Spinal cord (tissue), 10 donors: ENCODE measurements at places on chromosomes 6 and 20. TPM values are rescaled to one million over a fixed set of nuclear protein-coding genes. Genes with fewer than 3 reads are reported as not detected.

DNA sequence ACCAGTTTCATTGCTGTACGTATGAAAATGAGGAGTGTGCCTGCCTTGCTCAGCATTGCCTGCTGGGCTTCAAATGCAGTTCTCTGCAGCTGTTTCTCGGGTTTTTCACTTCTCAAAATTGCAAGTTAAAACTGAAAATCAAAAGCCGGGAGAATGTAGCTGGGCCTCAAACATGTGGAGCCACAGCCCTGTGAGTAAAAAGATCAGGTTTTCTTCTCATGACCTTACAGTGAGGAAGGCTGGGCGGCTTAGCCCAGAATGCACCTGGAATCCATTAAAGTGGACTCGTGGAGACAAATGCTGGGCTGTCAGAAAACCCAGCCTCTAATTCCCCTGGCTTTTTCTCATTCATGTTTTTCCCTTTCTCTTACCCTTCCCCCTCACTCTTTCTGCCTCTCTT, 34.4 kb downstream of the DSE start:
- DNase-seq = peak; percentile 42

DNA sequence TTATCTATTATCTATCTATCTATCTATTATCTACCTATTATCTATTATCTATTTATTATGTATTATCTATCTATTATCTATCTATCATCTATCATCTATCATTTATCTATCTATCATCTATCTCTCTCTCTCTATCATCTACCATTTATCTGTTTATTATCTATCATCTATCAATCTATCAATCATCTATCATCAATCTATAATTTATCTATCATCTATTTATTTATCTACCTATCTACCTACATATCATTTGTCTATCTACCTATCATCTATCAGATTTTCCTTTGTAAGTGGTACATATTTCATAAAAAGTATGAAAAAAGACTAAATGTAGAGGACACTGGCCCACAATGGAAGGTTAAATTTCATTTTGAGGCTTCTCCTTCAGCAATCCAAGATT, 212.1 kb upstream of the EXOC2 start:
- no peak for DNase-seq

EYA2 gene
- 28.2 TPM for total RNA-seq

DNA sequence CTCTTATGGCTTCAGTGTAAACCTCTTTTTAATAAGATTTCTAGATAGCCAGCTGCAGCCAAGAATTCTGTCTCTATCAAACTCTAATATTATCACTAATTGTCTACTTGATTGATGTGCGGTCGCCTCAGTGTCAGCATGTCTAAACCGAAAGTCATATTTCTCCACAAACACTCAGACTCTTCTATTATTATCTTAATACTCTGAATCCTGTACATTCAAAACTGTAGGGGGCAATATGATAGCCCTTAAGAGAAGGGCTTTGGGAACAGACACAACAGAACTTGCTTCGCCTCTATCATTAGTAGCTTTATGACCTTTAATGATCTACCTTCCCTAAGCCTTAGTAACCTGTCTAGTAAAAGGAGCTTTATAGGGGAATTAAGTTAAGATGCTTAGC, 379.7 kb upstream of the PTCHD4 start:
- no peak for DNase-seq

CD109 gene
- 14.7 TPM for total RNA-seq

DNA sequence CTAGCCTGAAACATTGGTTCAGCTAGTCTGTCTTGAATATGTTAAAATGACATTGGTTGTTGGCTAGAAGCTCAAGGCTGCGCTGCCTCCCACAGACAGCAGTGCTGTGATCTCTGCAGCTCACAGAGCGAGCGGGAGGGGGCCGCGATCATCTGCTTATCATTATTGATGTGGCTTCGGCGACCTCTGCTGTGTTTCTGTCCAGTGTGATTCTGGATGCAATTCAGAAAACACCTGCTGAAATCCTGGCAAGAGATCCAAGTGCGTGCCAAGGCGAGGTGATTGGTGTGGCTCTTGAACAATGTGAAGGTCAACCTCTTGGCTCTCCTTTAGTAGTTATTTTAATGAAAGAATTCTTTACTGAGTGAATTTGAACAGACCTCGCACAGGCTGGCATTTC, 142.3 kb upstream of the SASH1 start:
- no peak for DNase-seq

GRCh38 chr20:9392892-9393857, 121.2 kb upstream of the LAMP5 start:
- DNase-seq = peak; percentile 50

MYLK2 gene
- total RNA-seq = 0.79 TPM

DNA sequence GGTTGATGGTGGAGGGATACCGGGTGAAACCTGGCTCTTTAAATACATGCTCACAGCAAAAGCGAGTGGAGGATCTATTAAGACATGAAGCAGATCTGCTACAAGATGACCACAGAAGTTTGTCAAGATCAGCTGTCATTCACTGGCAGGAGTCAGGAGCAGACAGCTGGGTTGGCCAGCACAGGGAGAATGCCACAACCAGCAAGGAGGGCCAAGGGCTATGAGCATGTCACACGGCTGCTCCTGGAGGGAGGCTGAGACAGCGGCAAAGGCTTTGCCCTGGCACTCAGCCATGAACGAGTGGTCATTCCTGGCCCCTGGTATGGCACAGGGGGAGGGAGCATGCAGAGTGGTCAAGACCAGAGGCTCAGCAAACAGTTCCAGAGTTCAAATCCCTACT, 77.6 kb downstream of the POPDC3 start:
- no peak for DNase-seq

GRCh38 chr6:37260444-37260843, 2.5 kb upstream of the TMEM217 start:
- DNase-seq = no peak

DNA sequence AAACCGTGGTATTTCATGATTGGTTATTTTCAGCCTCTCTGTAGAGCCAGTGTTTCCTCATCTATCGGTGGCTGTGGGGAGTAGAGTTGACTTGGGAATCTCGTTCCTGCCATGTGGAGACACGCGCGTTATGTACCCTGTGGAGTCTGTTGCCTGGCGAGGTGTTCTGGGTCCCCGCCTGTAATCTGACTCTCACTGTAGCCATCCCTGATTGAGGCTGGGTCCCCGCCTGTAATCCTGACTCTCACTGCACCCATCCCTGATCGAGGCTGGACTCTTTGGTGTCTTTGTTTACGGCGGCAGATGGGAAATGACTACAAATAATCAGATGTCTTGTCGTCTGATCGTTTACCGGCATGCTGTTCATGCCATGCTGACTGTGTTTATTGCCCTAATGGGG, 153.9 kb downstream of the DTNBP1 start:
- DNase-seq = no peak

F13A1 gene
- 47.7 TPM for total RNA-seq

DNA sequence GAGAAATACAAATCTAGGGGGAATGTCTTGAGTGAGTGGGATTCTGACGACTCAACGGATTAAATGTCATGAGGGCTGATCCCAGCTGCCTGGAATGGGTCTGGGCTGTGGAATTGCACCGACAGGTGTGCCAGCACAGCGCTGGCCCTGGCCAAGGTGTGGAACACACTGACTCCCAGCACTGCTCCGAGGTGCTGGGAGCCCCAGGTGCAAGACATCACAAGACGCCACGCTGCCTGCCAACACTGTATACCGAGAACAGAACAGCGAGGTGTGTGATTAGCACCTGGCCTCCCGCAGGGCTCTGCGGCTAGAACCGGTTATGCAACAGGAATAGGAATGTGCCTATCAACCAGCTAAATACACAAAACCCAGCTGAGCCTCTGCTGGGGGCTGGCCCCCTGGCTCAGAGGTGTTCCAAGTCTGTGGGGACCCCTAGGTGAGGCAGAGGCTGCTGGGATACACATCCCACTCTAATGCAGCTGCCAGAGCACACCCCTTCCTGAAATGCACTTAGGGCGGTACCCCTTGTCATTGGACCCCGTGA, 24.8 kb upstream of the APMAP start:
- DNase-seq = no peak

LRRC1 gene
- total RNA-seq = 15.8 TPM

DNA sequence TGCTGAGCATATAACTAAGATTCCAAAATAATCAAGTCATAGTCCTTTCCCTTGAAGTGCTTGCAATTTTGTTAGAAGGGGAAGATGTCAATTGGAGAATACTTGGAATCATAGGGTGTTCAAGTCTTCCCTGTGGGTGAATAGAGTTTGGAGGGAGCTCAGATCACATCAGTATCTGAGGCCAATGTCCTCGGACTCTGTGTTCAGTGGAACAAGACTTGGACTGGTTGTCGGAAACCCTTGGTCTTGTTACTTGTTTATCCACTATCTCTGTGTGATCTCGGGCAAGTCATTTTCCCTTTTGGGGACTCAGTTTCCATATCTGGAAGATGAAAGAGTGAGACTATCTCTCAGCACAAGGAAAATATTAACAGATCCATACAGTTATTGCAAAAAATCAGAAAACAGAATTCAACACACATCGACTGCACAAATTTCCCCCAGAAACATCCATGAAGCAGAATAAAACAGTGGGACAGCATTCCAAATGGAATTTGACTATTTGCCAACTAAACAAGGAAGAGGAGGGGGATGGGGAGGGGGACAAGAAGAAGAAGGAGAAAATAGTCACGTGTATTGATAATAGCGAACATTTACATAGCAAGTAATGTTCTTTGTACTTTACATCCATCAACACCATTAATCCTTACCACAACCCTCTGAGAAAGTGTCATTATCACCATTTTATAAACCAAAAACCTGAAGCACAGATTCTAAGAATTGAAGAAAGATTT, 3.9 kb upstream of the EDEM2 start:
- DNase-seq = no peak

GRCh38 chr6:128235556-128235955, 284.8 kb downstream of the PTPRK start:
- DNase-seq = no peak

GRCh38 chr20:5402903-5403531, 86.3 kb upstream of the PROKR2 start:
- no peak for DNase-seq

PMEPA1 gene
- total RNA-seq = 15.8 TPM

DNA sequence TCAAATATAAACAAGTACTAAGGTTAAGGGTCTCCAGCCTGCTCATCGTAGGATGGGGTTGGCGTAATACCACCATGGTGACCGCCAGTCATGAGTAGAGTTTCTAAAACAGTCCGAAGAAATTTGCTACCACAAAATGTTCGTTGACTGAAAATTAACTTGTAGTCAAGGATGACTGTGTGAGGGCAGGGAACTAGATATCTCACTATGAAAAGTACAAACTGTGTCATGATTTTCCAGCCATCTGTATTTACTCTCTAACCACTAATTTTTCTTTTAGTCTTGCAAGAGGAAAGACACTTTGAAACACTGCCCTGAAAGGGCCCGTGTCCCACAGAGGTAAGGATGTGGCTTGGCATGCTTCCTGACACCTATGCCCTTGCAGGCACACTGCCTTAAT, 99.7 kb downstream of the IRF4 start:
- no peak for DNase-seq

DNA sequence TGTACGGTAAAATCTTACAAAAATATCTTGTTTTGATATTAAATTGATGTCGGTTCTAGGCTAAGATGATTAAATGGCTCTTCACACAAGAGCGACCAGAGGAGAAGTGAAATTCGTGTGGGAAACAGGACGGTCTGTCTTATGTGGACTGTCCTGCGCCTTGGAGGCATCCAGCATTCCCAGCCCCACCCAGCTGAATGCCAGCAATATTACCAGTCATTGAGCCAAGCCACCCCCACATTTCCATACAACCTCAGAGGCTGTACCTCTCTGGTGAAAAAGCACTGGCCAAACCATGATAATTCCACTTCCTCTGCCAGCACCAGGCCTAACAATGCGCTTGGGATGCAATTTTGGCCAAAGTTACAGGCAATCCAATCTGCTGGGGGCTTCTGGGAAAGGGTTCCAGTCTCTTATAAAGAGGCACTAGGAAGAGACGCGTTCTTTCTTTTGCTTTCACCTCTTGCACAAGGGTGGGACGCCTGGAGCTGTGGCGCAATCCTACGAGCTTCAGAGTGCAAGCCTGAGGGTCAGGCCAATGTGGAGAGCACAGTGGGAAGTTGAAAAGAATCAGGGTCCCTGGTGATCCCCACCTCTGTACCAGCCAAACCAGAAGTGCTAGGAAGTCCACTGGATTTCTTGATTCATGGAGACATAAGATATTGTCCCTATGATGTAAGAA, 213.1 kb downstream of the PREX1 start:
- DNase-seq = no peak

MED23 gene
- 55.1 TPM for total RNA-seq

- no peak for DNase-seq
Measured at GRCh38 chr6:143346004-143346403, 104.5 kb downstream of the ADAT2 start.

DNA sequence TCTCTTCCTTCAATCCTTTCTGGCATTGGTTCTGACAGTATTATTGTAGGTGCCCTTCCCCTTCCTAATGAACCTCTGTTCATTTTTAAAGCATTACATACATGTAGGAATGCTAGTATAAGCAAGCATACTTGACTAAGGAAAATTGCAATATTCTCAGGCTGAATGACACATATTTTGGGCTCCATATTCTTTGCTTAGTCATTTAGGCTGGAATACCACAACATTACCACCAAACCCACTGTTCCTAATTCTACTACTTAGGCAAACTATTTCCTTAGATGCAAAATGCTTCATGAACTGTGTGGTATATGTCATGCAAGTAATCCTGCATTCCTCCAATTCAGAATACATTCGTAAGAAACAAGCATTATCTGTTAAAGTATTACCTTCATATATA, 113.9 kb downstream of the PRDM1 start:
- DNase-seq = no peak

DNA sequence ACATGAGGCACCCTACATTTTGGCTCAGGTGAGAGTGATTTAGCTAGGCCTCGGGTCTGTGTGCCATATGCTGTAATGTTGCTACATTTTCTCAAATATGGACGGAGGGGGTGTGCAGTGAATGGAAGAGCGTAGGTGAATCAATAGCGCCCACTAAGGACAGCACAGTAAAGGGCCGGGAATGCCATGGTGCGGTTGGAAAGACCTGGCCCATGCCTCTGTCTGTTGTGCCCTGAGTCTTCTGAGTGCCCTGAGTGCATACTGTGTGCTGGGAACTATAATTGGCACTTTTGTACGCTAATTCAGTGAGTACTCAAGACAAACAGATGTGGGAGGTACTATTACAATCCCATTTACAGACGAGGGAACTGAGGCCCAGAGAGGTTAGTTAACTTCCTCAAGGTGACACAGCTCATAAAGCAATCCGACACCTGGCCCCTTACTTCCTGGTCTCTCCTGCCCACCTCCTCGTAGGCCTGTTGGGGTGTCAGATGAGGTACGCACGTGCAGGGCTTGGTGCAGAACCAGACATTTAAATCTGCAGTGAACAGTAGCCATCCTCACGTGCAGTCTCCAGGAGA, 17.3 kb downstream of the SLC22A1 start:
- no peak for DNase-seq

- no peak for DNase-seq
Measured at GRCh38 chr6:113881478-113881980, 24.4 kb downstream of the MARCKS start.

- DNase-seq = no peak
Measured at GRCh38 chr20:61841966-61842365, 223.7 kb downstream of the TAF4 start.

SUMO4 gene
- total RNA-seq = 5.7 TPM

GGTLC1 gene
- total RNA-seq = not detected
